Endothelial cell (in vitro differentiated cells): ENCODE measurements at places on chromosomes 7 and 10.

- H3K27me3 ChIP-seq = peaks cover 3% of the 10 kb centered on the region
- peaks cover 17% of the 10 kb centered on the region for H3K36me3 ChIP-seq
- no peak overlapping the region for H3K4me3 ChIP-seq
- H3K27ac ChIP-seq = no peak overlapping the region
Measured at GRCh38 chr7:30420662-30421061, 57.9 kb downstream of the NOD1 start.

DNA sequence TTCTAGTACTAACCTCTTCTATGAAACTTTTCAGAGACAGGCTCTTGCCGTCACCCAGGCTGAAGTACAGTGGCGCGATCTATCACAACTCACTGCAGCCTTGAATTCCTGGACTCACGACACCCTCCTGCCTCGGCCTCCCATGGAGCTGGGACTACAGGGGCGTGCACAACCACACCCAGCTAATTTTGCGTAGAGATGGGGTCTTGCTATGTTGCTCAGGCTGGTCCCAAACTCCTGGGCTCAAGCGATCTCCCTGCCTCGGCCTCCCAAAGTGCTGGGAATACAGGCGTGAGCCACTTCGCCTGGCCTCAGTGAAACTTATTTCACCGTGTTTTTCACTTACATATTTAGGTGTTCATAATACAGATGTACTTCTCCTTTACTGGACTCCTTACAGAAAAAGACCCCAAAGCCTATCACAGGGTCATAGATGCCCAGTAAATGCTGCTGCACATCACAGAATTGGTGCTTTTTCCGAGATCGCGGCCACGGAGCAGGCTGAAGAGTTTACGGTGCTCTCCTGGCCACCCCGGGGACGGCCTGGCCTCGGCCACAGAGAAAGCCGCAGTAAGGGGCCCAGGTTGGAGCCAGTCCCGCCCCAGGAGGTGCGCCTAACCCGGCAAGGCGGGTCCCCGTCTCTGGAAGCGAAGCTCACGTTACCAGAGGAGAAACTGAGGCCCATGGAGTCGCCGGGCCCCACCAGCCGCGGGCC is 595 bp downstream of the TBL2 start:
- H3K4me1 ChIP-seq = peaks cover 23% of the 10 kb centered on the region
- no peak for DNase-seq
- peaks cover 5% of the 10 kb centered on the region for H3K27me3 ChIP-seq
- H3K36me3 ChIP-seq = peaks cover 20% of the 10 kb centered on the region
- H3K4me3 ChIP-seq = peak overlapping the region; percentile 93

GRCh38 chr10:14120812-14121211 is 209.9 kb downstream of the FRMD4A start:
- H3K27me3 ChIP-seq = peaks cover 11% of the 10 kb centered on the region
- H3K27ac ChIP-seq = no peak overlapping the region
- H3K36me3 ChIP-seq = no peaks in the 10 kb centered on the region

- DNase-seq = no peak
- no peaks in the 10 kb centered on the region for H3K36me3 ChIP-seq
- no peak overlapping the region for H3K27ac ChIP-seq
- H3K4me3 ChIP-seq = no peak overlapping the region
Measured at GRCh38 chr10:125533866-125534265, 149.1 kb downstream of the TEX36 start.

GRCh38 chr7:131197920-131198615 is 129.6 kb upstream of the MKLN1 start:
- no peak overlapping the region for H3K27ac ChIP-seq
- H3K36me3 ChIP-seq = no peaks in the 10 kb centered on the region
- peaks cover 3% of the 10 kb centered on the region for H3K4me1 ChIP-seq
- no peak for DNase-seq
- H3K27me3 ChIP-seq = no peaks in the 10 kb centered on the region

DNA sequence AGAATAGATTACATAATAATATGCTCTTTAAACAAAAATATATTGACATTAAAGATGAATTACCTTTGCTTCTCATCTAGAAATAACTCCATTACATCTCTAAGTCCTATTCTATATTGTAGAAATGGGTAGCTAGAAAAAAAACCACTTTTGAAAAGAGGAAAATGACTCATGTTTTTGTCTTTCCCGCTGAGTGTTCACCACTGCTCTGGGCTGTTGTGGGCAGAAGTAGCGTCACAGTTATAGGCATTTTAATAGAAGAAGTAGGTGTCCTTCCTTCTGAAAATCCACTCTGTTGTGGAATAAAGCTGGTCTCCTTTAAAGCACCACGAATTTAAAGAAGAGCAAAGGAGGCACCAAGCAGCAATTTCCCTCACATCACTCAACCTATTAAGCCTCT is 117.6 kb upstream of the NFE2L3 start:
- no peak overlapping the region for H3K4me3 ChIP-seq
- peaks cover 2% of the 10 kb centered on the region for H3K4me1 ChIP-seq
- no peak overlapping the region for H3K27ac ChIP-seq
- no peaks in the 10 kb centered on the region for H3K36me3 ChIP-seq

GRCh38 chr7:78168865-78169264 is 370.3 kb downstream of the PHTF2 start:
- no peak overlapping the region for H3K4me3 ChIP-seq
- H3K4me1 ChIP-seq = peaks cover 16% of the 10 kb centered on the region
- no peak for DNase-seq
- no peak overlapping the region for H3K27ac ChIP-seq
- no peaks in the 10 kb centered on the region for H3K36me3 ChIP-seq
- H3K27me3 ChIP-seq = no peaks in the 10 kb centered on the region

GRCh38 chr10:110368002-110368401 is 63.3 kb upstream of the SMNDC1 start:
- H3K27ac ChIP-seq = no peak overlapping the region
- H3K4me1 ChIP-seq = peaks cover 18% of the 10 kb centered on the region
- peaks cover 3% of the 10 kb centered on the region for H3K36me3 ChIP-seq
- peaks cover 4% of the 10 kb centered on the region for H3K27me3 ChIP-seq

DNA sequence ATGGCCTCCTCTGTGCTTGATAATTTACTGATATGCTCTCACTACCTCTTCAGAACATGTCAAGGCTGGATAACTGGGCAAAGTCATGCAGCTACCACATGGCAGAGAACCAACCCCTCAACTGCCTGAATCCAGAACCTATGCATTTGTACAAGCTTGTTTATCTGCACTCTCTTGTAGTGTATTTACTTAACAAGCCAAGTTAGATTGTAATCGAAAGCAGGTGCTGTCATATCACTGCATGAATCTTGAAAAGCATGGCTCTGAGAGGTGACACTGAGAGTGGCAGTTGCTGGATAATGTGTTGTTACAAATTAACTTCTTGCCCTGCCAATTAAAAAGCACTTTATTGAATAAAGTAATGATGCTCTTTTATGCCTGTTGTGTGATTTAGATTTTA is 588.6 kb downstream of the NRG3 start:
- peaks cover 7% of the 10 kb centered on the region for H3K4me1 ChIP-seq
- H3K4me3 ChIP-seq = no peak overlapping the region
- DNase-seq = no peak
- H3K27me3 ChIP-seq = no peaks in the 10 kb centered on the region

- H3K36me3 ChIP-seq = peaks cover 4% of the 10 kb centered on the region
- no peak overlapping the region for H3K27ac ChIP-seq
- no peak for DNase-seq
- no peak overlapping the region for H3K4me3 ChIP-seq
- peaks cover 10% of the 10 kb centered on the region for H3K27me3 ChIP-seq
- H3K4me1 ChIP-seq = peaks cover 39% of the 10 kb centered on the region
Measured at GRCh38 chr7:42096681-42097561, 140.1 kb downstream of the GLI3 start.

- DNase-seq = no peak
- H3K27ac ChIP-seq = no peak overlapping the region
- H3K4me3 ChIP-seq = no peak overlapping the region
- peaks cover 3% of the 10 kb centered on the region for H3K4me1 ChIP-seq
Measured at GRCh38 chr10:47239211-47239610, 60.8 kb upstream of the GDF10 start.

DNA sequence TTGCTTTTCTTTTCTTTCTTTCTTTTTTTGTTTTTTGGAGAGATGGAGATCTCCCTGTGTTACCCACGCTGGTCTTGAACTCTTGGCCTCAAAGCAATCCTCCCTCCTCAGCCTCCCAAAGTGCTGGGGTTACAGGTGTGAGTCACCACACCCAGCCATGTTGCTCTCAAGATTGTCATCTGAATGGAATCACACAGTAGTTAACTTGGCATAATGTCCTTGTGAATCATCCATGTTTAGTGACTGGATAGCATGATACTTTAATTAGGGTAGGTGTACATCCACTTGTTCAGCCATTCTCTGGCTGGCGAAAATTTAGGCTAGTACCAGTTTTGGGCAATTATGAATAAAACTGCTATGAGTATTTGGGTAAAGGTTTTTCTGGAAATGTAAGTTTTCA is 15.4 kb upstream of the GRB10 start:
- peaks cover 7% of the 10 kb centered on the region for H3K36me3 ChIP-seq
- H3K27ac ChIP-seq = no peak overlapping the region
- no peak overlapping the region for H3K4me3 ChIP-seq
- H3K27me3 ChIP-seq = peaks cover 4% of the 10 kb centered on the region

DNA sequence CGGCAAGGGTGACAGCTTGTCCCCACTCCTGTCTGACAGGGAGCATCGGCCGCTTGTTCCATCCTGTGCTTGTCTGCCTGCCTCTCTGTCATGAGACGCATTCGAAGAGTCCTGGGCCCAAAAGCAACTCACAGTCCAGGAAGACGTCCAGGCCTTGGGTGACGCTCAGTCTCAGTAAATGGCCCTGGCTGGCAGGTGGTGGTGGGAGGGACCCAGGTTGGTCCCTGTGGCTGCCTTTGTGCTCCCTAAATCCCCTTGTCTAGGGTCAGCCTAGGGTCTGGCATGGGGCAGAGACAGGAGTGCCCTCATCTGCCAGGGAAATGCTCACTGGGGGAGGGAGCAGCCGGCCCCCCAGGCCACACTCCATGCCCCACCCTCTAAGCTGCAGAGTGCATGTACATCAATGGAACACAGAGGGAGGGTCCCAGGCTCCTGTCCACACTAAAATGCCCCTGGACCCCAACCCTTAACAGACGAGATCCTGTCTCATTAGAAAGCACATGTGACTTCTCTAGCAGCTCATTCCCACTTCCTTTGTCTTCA is 295.2 kb upstream of the ZNF32 start:
- no peaks in the 10 kb centered on the region for H3K4me1 ChIP-seq
- H3K27ac ChIP-seq = no peak overlapping the region
- peaks cover 4% of the 10 kb centered on the region for H3K36me3 ChIP-seq

DNA sequence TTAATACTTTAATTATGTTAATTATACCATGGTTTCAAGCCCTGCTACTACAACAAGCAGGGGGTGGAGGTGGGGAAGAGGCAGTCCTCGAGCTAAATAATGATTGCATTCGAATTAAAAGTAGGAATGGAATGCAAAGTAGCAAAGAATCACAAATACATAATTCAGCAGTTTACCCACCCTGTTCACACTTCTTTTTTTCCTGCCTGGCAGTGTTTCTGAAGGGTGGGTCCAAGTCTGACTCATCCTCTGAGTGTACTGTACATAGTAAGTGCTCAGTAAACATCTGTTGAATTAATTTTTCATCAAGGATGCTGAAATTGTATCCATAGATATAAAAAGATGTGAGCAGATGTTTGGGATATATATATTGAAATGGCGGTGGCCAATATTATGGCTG is 778.8 kb downstream of the LRMDA start:
- H3K4me3 ChIP-seq = no peak overlapping the region
- no peaks in the 10 kb centered on the region for H3K27me3 ChIP-seq
- H3K27ac ChIP-seq = no peak overlapping the region
- H3K36me3 ChIP-seq = peaks cover 3% of the 10 kb centered on the region
- no peak for DNase-seq
- peaks cover 2% of the 10 kb centered on the region for H3K4me1 ChIP-seq

DNA sequence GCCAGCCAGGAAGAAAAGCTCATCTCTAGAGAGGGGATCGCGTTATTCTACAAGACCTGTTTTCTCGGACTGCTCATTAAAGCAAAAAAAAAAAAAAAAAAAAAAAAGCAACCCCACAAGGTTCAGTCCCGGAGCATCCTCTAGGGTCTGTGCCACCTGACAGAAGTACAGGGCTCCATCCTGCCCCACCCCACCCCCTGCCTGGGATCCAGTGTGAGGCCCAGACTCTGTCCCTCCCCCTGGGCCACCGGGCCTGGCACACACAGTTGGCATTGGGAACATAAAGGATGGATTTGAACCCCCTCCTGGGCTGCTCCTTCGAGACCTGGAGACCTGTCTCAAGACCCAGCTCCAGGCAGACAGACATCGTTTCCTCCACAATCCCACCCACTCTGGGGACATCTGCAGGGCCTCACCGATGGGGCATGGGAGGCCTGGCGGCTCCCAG is 688 bp downstream of the ORAI2 start:
- H3K4me3 ChIP-seq = peak overlapping the region; percentile 91
- peaks cover 14% of the 10 kb centered on the region for H3K4me1 ChIP-seq
- H3K27ac ChIP-seq = peak overlapping the region; percentile 75
- peaks cover 14% of the 10 kb centered on the region for H3K27me3 ChIP-seq

GRCh38 chr10:59173414-59173813 is 3.0 kb upstream of the PHYHIPL start:
- no peak for DNase-seq
- peaks cover 6% of the 10 kb centered on the region for H3K4me1 ChIP-seq
- H3K27me3 ChIP-seq = peaks cover 13% of the 10 kb centered on the region
- H3K4me3 ChIP-seq = no peak overlapping the region
- no peak overlapping the region for H3K27ac ChIP-seq

- DNase-seq = no peak
- H3K27me3 ChIP-seq = peaks cover 1% of the 10 kb centered on the region
- H3K4me3 ChIP-seq = no peak overlapping the region
- peaks cover 3% of the 10 kb centered on the region for H3K4me1 ChIP-seq
- no peaks in the 10 kb centered on the region for H3K36me3 ChIP-seq
- H3K27ac ChIP-seq = no peak overlapping the region
Measured at GRCh38 chr7:82036146-82036886, 266.5 kb upstream of the HGF start.

DNA sequence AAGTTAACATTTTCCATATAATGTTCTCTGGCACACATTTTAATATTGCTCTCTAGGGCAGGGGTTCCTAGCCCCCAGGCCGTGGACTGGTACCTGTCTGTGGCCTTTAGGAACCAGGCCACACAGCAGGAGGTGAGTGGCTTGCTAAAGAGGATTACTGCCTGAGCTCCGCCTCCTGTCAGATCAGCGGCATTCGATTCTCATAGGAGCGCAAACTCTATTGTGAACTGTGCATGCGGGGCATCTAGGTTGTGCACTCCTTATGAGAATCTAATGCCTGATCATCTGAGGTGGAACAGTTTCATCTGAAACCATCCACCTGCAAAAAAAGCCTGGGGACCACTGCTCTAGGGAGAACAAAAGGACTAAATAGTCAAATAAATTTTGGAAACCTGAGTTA is 65.7 kb downstream of the EXOC6 start:
- no peaks in the 10 kb centered on the region for H3K4me1 ChIP-seq
- H3K4me3 ChIP-seq = no peak overlapping the region
- no peak overlapping the region for H3K27ac ChIP-seq
- H3K27me3 ChIP-seq = peaks cover 3% of the 10 kb centered on the region

GRCh38 chr10:88120599-88121333 is 257.3 kb downstream of the PTEN start:
- no peaks in the 10 kb centered on the region for H3K36me3 ChIP-seq
- DNase-seq = no peak
- no peaks in the 10 kb centered on the region for H3K4me1 ChIP-seq
